ENCODE measurements at places on chromosomes 2 and 18. TPM values are rescaled to one million over a fixed set of nuclear protein-coding genes. Genes with fewer than 3 reads are reported as not detected.

The MATN3 gene
- 3.7 TPM for polyA plus RNA-seq

The SP9 gene
- not detected for polyA plus RNA-seq

The SERPINB12 gene
- polyA plus RNA-seq = not detected

The ANKRD53 gene
- 1.8 TPM for polyA plus RNA-seq

The NOP58 gene
- polyA plus RNA-seq = 74.1 TPM

The SLC9A2 gene
- 0.12 TPM for polyA plus RNA-seq

The POTEE gene
- not detected for polyA plus RNA-seq

The ACSL3 gene
- polyA plus RNA-seq = 72.0 TPM

The C1QL2 gene
- not detected for polyA plus RNA-seq

All from left renal pelvis (tissue), 4 donors.